ENCODE measurements at places on chromosomes 11 and 22.

GRCh38 chr11:46490666-46491065 lies 99.1 kb upstream of the CHRM4 start:
- DNase-seq, result no peak

GRCh38 chr11:33893711-33894397 lies 2.0 kb upstream of the LMO2 start:
- DNase-seq, result no peak

DNA sequence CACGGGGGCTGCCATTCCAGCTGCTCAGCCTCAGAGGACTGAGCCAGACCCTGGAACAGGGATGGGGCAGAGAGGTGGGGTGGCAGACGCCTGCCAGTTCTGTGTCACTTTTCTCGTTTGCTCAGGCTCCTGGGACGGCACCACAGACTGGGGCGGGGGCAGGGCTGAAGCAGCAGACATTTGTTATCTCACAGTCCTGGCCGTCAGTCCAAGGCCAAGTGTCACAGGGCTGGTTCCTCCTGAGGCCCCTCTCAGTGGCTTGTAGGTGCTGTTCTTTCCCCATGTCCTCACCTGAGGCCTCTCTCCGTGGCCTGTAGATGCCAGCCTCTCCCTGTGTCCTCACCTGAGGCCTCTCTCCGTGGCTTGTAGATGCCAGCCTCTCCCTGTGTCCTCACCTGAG lies 24.7 kb downstream of the TPCN2 start:
- no peak for DNase-seq

DNA sequence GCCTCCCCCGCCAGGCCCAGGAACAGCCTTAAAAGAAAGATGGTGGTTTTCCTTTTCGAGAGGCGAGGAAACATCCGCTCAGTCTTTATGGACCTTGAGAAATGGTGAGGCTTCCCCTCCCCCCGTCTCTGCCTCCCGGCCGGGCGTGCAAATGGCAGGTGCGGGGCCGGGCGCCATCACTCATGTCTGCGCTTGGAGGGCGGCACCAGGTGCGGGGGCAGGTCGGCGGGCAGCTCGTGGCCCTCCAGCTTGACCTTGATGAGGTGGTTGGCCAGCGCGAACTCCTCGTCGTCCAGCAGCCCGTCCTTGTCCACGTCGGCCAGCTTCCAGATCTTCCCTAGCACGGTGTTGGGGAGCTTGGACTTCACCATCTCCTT lies 9.7 kb upstream of the CDC42BPG start:
- no peak for DNase-seq

- no peak for DNase-seq
Observed at GRCh38 chr11:34300026-34300925, 57.5 kb downstream of the ABTB2 start.
